DMS 273 treated with DMSO at 0.1 percent for 48 hours (cell line): ENCODE measurements at places on chromosomes 12 and 14.

GRCh38 chr12:76530516-76530915 lies 29.1 kb downstream of the OSBPL8 start:
- DNase-seq, result no peak

DNA sequence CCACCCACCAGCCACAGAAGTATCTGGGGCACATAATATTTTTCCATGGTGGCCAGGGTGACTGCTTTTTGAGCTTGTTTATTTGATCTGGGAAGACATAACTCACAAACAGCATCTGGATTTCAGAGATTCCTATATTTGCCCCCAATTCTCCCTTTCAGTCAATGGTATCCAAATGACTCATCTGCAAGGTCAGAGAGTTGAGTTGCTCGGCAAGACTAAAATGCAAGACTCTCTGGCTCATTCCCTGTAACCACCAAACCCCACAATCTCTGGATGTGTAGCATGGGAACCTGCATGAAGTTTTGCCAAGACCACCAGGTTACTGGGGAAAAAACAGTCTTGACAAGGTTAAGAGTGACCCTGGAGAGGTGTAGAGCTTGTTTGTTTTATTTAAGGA lies 174.9 kb upstream of the FAR2 start:
- DNase-seq, result no peak

- no peak for DNase-seq
Observed at GRCh38 chr14:95211721-95212504, 54.6 kb upstream of the DICER1 start.

- DNase-seq, result no peak
Observed at GRCh38 chr12:45431126-45431525, 215.2 kb downstream of the ANO6 start.

- DNase-seq, result no peak
Observed at GRCh38 chr14:103699901-103700752, 15.1 kb downstream of the XRCC3 start.

- DNase-seq, result no peak
Observed at GRCh38 chr14:89325299-89325883, 91.6 kb downstream of the FOXN3 start.

- DNase-seq, result no peak
Observed at GRCh38 chr12:107782067-107782466, 7.6 kb downstream of the ASCL4 start.

DNA sequence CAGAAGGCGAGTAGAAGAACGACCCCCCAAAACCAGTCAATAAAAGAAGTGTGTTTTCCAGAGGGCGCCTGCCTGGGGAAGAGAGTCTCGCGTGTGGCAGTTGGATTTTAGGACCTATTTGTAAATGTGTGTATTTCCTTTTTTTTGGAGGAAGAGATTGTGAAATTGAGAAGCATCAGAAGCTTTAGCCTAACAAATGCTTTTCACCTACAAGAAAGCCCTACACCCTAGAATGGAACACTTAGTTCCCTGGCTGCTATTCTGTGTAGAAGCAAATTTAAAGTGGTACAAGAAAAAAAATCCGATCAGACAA lies 1.3 kb downstream of the RCOR1 start:
- peak; percentile 21 for DNase-seq

DNA sequence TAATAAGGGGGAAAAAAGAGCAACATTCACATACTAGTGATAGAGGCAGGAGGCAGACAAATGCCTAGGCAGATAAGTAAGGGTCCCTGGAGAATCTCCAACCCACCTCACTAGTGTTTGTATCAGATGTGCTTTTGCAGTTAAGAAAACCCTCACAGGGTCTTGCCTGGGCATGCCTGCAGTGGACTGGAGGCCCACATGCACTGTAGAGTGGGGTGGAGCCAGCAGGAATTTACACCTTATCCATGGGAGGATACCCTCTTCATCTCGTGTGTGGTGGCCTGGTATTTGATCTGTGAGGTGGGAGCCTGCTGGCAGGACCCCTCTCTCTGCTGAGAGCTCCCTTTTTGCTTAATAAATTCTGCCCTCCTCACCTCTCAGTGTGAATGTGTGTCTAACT lies 238.0 kb upstream of the SLC16A7 start:
- DNase-seq, result no peak

DNA sequence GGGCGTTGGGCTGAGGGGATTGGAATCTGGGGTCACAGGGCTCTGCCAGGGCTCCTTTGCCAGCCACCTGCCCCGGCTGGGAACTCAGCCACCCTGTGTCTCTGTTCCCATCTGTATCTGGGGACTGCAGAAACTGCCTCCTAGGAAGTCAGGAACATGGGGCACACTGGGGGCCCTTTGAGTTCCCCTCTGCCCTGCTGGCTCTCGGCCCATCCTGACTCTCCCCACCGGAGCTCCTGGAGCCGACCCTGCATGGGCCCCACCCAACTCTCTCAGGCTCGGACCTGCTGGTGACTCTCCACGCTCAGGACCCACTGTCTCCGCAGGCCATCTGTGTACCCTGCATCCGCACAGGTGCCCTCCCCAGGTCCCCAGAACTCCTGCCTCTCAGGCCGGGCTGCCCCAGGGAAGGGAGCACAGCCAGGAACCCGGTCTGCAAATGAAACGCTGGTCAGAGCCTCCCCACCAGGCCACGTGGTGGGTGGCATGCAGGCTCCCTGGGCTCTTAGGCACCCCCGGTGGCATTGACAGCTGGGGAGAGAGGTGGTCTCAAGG lies 82.8 kb downstream of the KIF26A start:
- DNase-seq, result no peak

- DNase-seq, result no peak
Observed at GRCh38 chr14:72612041-72612440, 281.9 kb downstream of the DPF3 start.
